Effector CD4-positive, alpha-beta T cell (primary cell): ENCODE measurements at places on chromosomes 7 and 10.

- DNase-seq = no peak
These were observed 47.1 kb upstream of the TMEM72 start for GRCh38 chr10:44864051-44864450.

DNA sequence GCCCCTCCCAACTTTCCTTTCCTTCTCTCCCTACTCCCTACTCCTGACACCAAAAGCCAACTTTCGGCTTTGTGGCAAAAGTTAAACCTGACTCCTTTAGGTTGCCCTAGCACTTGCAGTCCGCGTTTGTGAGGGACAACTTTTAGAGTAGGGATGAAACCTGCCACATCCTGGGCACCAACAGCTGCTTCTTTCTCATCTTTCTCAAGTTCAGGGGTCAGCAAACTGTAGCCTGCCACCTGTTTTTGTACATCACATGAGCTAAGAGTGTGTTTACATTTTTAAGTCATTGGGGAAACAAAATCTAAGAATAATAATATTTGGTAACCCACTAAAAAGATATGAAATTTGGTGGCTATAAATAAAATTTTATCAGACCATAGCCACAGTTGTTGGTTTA lies 660.6 kb downstream of the KCNMA1 start:
- DNase-seq = no peak

DNA sequence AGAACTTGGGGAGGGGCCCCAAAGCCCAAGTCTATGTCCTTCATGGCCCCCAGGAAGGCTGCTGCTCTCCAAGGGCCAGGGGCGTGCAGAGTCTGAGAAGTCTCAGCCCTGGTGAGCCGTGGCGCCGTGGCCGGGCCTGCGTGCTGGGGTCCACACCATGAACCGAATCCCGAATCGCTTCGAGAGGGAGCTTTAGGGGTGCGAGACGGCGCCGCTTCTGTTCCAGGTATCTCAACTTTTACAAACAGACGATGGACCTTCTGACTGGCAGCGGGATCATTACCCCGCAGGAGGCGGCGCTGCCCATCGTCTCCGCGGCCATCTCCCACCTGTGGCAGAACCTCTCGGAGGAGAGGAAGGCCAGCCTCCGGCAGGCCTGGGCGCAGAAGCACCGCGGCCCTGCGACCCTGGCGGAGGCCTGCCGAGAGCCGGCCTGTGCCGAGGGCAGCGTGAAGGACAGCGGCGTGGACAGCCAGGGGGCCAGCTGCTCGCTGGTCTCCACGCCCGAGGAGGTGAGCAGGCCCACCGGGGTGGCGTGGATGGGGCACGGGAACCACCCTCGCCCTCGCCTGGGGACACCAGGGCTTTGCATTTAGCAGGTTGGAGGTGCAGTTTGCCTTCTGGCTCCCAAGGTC lies 12.7 kb downstream of the STRA8 start:
- no peak for DNase-seq

DNA sequence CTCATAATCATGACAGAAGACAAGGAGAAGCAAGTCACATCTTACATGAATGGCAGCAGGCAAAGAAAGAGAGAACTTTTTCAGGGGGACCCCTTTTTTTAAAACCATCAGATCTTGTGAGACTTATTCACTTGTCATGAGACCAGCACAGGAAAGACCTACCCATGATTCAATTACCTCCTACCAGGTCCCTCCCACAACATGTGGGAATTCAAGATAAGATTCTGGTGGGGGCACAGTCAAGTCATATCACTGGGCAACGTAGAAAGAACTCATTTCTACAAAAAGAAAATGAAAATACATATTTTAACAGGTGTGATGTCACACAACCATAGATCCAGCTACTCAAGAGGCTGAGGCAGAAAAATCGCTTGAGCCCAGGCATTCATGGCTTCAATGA lies 304.1 kb downstream of the IPMK start:
- DNase-seq = no peak

GRCh38 chr7:149291036-149291780 lies 29.2 kb downstream of the ZNF783 start:
- DNase-seq = no peak

- no peak for DNase-seq
These were observed 35.2 kb upstream of the PDK4 start for GRCh38 chr7:95631527-95631926.

- no peak for DNase-seq
These were observed 1.5 kb upstream of the CALML5 start for GRCh38 chr10:5500910-5501309.

DNA sequence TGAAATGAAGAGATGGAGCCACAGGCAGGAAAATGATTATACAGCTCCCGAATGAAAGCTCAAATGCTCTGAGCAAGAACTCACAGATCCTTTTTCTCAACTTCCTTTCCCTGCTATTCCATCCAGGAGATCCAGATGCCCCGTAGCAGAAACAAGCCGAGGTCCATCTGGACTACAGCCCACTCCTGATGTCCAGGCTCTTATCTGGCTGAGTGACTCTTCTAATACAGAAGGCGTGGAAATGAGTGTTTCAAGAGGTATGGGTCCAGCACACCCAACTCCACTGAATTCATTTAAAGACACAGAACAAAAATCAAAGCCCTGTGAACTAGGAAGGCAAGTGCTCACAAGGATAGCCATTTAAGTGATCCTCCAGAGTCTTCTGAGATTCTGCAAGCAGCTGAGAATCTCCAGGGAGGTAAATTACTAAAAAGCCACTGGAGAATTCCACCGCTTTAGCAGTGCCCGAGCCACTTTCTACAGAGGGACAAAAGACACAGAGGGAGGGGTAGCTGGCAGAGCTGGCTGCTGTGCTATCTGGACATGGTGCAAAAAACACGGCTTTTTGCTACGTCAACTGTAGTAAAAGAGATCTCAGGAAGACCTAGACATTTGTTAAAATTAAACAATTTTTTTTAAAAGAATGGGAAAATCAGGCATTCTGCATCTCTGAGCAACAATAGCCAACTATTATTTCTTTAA lies 24.5 kb downstream of the FAM171A1 start:
- DNase-seq = no peak

DNA sequence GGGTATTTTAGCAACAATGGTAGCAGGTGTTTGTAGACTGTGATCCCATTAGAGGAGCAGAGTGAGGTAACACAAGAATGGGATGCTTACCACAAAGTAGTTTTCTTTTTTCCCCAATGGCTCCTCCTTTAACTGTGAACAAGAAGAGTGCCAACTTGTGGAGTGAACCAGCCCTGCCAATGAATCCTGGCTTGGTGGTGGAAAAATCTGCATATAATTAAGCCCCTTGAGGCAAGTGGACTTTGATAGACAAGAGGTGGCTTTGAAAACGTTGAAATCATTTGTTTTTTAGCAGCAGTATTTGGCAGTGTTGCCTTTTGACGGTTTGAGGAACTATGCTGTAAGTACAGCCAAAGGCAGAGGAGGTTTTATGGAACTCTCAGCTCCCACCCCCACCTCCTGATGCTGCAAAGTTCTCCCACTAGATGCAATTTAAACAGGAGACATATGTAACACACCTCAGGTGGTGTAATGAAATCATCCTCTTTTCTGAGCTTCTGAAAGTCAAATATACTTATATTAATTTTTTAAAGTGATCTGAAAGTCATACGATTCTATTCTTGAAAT lies 295.6 kb downstream of the DPP6 start:
- no peak for DNase-seq

DNA sequence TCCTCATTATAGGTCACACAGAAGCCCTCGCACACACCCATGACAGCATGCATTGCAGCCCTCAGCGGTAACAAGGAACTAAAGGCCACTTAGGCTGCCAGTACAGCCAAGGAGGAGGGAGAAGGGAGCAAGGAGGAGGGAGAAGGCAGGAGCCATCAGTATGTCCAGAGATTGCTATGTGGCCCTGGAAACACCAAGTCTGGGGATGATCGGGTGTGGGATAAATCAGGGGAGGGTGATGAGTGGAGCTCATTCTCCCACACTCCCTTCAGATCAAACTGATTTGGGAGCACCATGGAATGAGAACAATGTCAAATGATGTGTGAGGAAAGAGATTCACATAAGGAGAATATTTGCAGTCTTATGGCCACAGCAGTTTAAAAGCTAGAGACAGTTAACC lies 350.9 kb downstream of the TNS3 start:
- DNase-seq = no peak

DNA sequence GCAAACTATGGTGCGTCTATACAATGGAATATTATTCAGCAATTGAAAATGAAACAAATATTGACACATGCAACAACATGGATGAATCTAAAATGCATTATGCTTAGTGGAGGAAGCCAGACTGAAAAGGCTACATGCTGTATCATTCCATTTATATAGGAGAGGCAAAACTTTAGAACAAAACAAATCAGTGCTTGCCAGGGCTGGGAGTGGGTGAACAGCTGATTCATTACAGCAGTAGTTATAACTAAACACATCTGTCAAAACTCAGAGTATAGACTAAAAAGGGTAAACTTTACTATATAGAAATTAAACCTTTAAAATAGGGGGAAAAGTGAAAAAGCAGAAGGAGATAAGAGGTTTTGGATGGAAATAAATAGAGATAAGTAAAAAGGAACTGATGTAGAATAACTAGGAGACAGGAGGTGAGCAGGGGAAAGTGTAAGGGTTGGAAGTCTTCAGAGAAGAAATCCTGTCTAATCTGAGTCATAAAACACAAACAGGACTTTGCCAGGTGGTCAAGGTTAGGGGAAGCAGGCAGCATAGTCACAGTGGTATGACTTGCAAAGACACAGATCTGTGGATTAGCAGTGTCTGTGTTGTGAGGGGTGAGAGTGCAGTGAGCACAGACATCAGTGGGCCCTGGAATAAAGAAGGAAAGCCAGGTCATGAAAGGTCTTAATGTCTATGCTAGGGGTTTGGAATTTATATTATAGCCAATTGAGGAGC lies 349.8 kb downstream of the PHTF2 start:
- no peak for DNase-seq

- DNase-seq = peak; percentile 44
These were observed 176.1 kb upstream of the KLF6 start for GRCh38 chr10:3961082-3961481.

- DNase-seq = no peak
These were observed 28.7 kb upstream of the SEPHS1 start for GRCh38 chr10:13376746-13377145.

DNA sequence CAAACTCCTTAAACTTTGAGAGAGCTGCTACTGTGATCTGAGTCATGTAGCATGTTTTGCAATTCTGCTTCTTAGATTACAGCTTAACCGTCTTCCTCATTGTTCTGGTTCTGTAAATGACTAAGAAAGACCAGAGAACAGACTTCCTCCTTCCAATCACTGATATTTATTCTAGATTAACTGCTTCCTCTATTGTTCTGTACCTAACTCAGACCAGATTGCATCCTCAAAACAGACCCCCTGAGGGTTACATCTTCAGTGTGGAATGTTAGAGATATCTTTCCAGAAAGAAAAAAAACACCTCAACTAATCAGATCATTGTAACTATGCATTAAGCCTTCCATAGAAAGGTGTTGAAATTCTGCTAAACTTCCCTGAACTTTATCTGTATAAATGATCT lies 5.7 kb upstream of the PIP start:
- no peak for DNase-seq

DNA sequence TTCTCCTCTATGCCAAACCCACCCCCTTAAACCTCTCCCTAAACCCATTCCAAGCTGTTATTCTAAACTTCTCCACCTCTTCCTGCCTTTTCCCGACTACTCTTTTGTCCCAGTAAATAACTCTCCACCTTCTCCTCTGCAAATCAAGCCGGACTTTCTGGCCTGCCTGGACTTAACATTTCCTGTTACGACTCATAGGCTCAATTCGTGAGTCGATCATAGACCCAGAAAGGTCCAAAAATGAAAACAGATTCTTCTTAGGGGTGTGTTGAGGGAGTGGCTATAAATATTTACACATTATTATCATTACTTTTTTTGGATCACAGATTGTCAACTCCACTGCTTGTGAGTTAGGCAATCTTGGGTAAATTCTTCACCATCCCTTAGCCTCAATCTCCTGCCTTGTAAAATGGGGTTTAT lies 59.0 kb upstream of the HABP2 start:
- no peak for DNase-seq

GRCh38 chr7:77330169-77330882 lies 85.8 kb downstream of the GSAP start:
- DNase-seq = no peak

DNA sequence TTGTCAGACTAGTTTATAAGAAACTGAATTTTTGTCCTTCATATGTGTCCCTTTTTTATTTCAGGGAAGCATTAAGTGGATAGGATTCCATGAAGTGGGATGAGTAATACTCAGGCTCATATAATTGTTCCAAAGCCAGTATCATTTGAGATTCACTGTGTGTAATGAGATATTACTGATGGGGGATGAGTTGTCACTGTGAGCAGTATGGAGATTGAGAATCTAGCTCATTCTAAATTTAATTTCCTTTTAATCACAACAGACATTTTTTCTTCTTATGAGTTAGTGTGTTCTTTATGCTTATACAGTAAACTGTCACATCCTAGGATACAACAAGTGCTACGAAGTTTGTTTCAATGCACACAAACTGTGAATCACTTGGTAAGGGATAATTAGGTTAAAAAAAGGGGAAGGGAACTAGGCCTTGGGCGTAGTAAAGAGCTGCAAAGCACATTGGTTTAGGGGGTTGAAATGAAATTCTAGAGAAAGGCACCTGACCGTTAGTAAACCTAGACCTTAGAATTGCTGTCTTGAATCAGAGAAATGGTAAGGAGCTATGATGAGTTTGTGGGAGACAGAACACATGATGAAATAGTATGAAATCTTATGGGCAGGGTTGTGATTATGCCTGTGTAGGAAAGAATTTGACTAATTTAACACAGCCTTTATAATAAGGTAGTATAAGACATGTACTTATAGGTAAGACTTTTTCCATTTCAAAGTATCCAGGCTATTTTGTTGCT lies 153.4 kb downstream of the MLLT10 start:
- no peak for DNase-seq

- DNase-seq = no peak
These were observed 13.1 kb upstream of the ASB4 start for GRCh38 chr7:95472581-95473161.

- no peak for DNase-seq
These were observed 117.0 kb upstream of the AMPH start for GRCh38 chr7:38748056-38748610.

- DNase-seq = no peak
These were observed 25.3 kb upstream of the GIMAP6 start for GRCh38 chr7:150657526-150657925.

GRCh38 chr10:71292624-71293445 lies 26.2 kb upstream of the SLC29A3 start:
- DNase-seq = no peak

DNA sequence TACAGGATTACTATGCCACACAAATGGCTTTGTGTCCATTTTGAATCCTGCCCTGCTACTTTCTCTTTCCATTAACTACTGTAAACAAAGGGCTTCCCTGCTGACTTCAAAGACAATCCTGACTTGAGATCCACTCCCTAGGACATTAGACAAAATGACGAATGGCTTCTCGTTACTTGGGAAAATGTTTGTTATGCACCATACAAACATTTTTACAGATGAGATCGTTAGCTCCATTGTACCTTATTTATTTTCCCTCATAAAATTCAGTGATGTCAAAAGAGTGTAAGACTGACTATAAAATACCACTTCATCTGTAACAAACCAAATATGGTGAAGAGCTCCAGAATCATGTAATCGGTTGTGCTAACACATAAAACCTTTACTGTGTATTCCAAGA lies 121.8 kb downstream of the CD36 start:
- no peak for DNase-seq
